ENCODE measurements at places on chromosomes 13 and 19.
A peak's percentile ranks its signal among the peaks of the same experiment; 100 is the strongest.

DNA sequence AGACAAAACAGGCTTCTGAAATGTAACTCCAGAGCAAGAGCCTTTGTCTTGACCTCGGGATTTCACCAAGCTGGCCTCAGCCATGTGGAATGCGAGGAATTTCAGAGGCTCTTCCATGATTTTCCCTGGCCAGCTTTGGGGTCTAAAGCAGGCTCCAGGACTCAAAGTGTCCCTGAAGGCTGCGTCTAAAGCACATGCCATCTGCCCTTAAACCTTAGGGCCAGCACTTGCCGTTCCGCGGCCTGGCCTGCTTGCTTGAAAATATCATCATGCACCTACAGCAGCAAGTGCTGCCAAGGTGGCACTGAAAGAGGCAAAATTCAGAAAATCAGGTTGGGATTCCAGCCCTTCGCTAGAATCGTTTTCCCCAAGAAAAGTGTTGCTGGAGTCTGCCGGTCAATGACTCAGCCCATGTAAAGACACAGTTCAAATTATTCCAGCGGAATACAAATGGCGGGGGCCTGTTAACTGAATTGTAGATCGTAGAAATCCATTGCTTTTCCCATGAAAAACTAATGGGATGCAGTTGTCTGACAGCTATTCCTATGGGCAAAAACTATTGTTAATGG, 105.7 kb upstream of the RAP2A start:
- DNase-seq = no peak

GRCh38 chr19:47729468-47729798, 15.9 kb upstream of the NOP53 start:
- DNase-seq = no peak

DNA sequence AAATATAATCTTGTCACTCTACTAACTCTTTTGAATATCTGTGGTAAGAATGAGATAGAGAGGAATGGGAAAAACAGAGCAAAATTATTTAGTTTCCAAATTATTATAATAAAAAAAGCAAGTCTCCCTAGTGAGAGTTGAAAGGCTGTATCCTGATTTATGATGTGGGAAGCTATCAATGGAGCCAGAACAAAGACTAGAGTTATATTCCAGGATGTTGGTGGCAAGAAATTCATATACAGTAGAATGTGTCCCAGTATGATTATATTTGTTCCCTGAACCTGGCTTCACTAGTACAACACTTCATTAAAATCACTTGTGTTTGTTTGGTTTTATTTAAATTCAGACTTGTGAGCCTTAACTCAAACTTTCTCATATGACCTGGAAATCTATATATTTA, 630.3 kb downstream of the GPC5 start:
- no peak for DNase-seq

- no peak for DNase-seq
Observed at GRCh38 chr19:45901432-45901911, 941 bp downstream of the MYPOP start.

GRCh38 chr13:99798756-99799155, 172.8 kb downstream of the ZIC5 start:
- DNase-seq = no peak

DNA sequence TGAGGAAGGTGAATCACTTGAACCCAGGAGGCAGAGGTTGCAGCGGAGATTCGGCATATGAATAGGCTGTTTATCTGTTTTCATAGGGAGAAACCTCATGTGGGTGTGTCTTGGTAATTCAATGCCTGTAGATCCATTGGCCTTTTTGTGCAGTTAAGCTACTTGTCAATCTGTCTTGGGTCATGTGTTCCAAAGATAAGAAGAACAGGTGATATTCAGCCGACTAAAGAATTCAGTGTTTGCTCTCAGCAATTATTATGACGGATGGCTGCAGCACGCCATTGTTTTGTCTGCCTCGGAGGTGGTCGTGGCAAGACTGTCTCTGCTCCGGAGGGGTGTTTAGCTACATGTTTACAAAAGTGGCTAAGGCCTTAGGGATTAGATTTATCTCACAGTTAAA, 573.0 kb upstream of the PCDH9 start:
- no peak for DNase-seq

DNA sequence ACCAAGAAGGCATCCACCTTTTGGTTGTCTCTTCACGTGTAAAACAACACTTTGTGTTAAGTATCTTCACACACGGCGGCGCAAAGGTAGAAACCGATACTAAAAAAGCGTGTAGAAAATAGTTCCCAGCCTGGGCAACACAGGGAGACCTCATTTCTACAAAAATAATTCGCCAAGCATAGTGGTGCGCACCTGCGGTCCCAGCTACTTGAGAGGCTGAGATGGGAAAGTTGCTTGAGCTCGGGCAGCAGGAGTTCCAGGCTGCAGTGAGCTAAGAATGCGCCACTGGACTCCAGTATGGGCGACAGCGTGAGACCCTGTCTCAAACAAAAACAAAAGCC, 573 bp upstream of the ERCC5 start:
- DNase-seq = no peak

DNA sequence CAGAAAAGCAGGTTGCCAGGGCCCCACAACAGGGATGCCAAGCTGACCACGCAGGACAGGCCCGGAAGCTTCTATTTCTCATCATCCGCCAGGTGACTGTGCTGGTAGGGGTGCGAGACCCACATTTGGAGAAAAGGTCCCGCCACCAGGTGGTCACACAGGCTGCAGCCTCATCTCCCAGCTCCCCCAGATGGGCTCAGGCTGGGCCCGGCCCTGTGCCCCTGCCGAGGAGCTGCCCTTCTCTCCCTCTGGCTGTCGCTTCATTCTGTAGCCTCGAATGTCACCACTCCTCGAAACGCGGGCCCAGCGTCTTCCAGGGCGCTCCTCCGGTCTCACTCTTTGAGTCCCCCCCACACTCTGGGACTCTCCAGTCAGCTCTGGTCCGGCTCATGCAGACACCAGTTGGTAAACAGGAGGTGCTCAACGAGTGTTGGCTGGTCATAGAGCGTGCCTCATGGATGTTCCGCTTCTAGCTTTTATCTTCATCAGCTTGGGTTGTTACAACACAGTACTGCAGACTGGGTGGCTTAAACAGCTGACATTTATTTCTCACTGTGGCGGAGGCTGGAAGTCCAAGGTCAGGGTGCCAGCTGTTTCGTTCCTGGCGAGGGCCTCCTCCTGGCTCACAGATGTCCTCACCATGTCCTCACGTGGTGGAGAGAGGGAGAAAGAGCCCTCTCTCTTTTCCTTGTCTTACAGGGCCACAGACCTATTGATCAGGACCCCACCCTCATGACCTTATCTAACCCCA, 87.1 kb downstream of the TEX29 start:
- no peak for DNase-seq

GRCh38 chr19:4086411-4086867, 19.7 kb upstream of the ZBTB7A start:
- no peak for DNase-seq

DNA sequence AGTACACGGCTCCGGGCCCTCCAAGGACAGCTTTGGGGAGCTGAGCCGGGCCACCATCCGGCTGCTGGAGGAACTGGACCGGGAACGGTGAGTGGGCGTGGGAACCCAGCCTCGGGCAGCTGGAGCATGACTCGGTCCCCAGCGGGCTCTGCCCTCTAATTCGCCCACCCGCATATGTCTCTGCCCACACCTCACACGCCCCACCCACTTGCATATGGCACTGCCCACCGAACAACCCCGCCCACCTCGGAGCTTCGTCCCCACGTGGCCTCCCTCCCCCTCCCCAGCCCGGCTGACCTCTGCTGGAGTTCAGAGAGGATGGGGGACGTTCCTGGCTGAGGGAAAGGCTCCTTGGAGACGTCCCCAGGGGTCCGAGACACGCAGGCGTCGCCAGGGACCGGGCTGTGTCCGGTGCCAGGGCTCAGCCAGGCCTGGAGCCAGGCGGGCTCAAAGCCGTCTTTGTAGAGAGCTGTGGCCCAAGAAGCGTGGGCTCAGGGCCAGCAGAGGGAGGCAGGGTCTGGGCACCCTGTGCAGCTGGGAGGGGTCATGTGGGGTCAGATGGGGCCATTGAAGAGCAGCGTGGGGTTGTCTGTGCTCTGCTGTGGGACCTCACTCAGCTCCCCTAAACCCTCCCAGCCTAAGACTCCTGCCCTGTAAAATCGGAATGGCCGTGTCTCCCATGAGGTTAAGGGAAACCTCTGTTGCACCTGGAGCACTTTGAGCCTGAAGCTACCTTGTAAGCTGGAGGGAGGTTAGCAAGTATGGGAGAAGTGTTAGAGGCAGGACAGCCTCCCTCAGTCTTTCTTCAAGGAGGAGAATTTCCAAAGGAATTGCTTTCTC, 3.8 kb downstream of the APC2 start:
- no peak for DNase-seq

- no peak for DNase-seq
Observed at GRCh38 chr13:79084802-79085424, 321.1 kb downstream of the RBM26 start.

DNA sequence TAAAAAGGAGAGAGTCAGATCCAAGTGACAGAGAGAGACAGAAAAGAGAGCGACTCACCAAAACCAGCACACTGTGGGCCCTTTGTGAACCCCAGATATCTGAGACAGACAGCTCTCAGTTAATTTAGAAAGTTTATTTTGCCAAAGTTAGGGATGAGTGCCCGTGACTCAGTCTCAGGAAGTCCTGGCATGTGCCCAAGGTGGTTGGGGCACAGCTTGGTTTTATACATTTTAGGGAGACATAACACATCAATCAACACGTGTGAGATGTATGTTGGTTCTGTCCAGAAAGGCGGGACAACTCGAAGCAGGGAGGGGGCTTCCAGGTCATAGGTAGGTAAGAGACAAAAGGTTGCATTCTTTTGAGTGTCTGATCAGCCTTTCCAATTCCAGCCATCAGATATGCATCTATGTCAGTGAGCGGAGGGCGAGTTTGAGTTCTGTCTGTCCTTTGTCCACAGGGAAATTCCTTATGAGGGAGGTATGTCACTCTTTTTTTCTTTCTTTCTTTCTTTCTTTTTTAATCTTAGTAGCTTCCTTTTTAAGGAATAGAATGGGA, 37.2 kb upstream of the ATP11A start:
- DNase-seq = no peak

- no peak for DNase-seq
Observed at GRCh38 chr13:99044764-99045163, 66.9 kb upstream of the DOCK9 start.

- DNase-seq = peak; percentile 92
Observed at GRCh38 chr19:55632463-55632834, 8.1 kb upstream of the ZNF784 start.

- DNase-seq = no peak
Observed at GRCh38 chr13:40662866-40663265, 3.6 kb downstream of the FOXO1 start.

GRCh38 chr13:50916701-50917184, 7.2 kb downstream of the RNASEH2B start:
- DNase-seq = no peak

GRCh38 chr13:27001705-27002104, 169.9 kb downstream of the USP12 start:
- no peak for DNase-seq

DNA sequence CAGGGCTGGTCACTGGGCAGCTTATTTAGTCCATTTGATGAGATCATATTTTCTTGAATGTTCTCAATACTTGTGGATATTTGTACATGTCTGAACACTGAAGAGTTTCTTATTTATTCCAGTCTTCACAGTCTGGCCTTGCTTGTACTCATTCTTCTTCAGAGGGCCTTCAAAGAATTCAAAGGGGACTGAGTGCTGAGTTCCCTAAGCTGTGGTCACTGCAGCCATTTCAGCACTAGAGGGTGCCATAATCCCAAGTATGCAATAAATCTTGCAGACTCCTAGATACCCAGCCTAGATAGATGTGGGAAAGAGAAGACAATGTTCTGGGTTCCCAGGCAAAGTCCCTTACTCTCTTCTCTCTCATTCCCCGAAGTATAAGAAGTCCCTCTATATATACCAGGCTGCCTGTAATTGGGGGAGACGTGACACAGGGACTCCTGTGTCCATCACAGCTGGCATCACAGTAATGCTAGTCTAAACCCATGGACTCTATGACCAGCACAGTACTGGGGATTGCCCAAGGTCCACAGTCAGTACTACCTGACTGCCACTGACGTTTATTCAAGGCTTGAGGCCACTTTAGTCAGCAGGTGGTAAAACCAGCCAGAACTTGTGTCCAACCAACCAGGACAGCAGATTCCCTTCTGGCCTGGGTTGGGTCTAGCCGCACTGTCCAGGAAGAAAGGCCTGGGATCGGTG, 8.9 kb upstream of the VN1R1 start:
- DNase-seq = no peak

DNA sequence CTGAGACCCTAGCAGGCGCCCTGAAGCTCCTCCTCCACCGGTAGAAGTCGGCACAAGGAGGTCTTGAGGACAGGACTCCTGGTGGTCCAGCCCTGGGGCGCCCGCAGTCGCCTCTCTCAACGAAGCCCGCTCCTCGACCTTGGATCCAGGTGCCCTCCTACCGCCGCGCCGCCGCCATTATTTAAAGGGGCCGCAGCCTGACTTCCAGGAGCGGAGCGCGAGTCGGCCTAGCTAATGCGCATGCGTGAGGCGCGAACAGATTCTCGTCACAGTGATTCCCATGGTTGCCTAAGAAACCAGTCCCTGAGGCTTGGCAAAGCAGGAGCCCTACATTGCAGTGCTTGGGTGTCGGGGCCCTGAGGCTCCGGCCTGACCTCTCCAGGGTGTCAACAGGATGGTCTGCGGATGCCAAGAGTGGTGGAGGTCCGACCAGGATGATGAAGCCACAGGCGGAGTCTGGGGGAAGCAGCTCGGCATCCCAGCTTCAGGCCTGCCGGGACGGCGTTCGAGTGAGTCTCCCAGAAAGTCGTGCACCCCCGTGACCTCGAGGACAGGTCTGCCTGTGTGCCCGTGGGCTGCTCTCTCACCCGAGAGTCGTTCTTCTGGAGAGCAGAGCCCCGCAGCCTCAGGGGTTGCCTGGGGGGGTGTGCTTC, 66.0 kb upstream of the ZNF420 start:
- no peak for DNase-seq

- DNase-seq = no peak
Observed at GRCh38 chr19:35348911-35349611, 1.4 kb downstream of the FFAR1 start.

GRCh38 chr19:18020212-18021085, 12.5 kb downstream of the ARRDC2 start:
- no peak for DNase-seq

DNA sequence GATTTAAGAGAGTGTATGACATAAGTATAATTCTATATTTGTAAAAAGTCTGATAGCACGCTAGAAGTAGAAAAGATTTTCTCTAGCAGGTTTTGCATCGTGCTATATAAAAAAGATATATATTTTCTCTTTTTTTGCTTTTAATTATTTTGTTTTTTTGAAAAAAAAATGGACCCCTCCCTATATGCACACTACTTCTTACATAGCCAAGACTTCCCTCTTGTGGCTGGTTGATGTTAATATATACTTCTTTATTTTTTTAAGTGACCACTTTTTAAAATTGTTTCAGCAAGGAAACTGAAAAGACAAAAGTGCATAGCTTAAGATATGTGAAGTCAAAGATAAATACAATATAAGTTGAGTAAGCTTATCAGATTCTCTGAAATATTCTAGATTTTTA, 1202.8 kb downstream of the DIAPH3 start:
- no peak for DNase-seq

- DNase-seq = peak; percentile 82
Observed at GRCh38 chr19:14366529-14366928, 14.7 kb upstream of the ADGRE5 start.

GRCh38 chr13:24308488-24309020, 826 bp upstream of the C1QTNF9 start:
- no peak for DNase-seq

GRCh38 chr19:42436006-42436405, 6.7 kb downstream of the CXCL17 start:
- DNase-seq = no peak

Measured in memory B cell (primary cell).